Epithelial cell of proximal tubule (primary cell): ENCODE measurements at places on chromosomes 6 and 20.

- DNase-seq = no peak
Observed at GRCh38 chr6:123784330-123784729, 19.3 kb upstream of the NKAIN2 start.

- DNase-seq = no peak
Observed at GRCh38 chr6:24779416-24780016, 4.8 kb downstream of the GMNN start.

GRCh38 chr6:122803171-122803661, 14.2 kb downstream of the SMPDL3A start:
- no peak for DNase-seq

GRCh38 chr6:135322427-135323201, 141.5 kb downstream of the MYB start:
- no peak for DNase-seq
